Thoracic aorta (tissue), 2 donors: ENCODE measurements at places on chromosomes 1 and 21. TPM values are rescaled to one million over a fixed set of nuclear protein-coding genes. Genes with fewer than 3 reads are reported as not detected.

ROR1 gene
- 51.8 TPM for total RNA-seq

CLCA1 gene
- total RNA-seq: not detected

DNA sequence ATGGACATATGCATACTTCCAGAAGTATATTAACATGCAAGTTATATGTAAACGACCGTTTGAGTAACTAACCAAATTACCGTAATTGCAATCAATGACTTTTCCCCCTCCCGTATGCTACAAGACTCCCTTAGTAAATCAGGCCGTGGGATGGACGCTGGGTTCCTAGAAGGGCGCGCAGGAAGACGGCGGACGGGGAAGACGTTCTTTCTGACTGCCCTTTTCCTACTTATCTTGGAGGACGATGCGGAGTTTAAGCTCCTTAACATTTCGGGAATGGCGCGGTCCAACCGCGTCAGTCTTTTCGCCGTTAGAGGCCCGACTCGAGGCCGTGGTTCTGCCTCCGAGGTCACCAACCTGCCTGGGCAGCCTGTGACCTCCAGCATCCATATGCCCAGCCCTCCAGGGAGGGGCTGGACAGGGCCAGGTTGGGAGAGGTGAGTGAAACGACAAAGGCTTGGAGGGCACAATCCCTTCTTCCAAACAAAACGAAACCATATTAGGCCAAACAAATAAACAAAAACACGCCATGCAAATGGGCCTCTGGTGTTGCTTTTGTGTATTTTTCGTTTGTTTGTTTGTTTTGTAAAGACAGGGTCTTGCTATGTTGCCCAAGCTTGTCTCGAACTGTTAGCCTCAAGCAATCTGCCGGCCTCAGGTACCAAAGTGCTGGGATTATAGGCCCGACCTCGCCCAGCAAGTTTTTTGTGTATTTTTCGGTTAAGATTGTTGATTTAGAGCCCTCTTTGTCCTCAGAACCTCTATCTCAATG, 873 bp upstream of the PI4KB start:
- DNase-seq: no peak

- no peak for DNase-seq
These were observed 30.6 kb upstream of the LYPD8 start for GRCh38 chr1:248786156-248786555.

- no peak for DNase-seq
These were observed 38.3 kb downstream of the PHC2 start for GRCh38 chr1:33392639-33393038.

DNA sequence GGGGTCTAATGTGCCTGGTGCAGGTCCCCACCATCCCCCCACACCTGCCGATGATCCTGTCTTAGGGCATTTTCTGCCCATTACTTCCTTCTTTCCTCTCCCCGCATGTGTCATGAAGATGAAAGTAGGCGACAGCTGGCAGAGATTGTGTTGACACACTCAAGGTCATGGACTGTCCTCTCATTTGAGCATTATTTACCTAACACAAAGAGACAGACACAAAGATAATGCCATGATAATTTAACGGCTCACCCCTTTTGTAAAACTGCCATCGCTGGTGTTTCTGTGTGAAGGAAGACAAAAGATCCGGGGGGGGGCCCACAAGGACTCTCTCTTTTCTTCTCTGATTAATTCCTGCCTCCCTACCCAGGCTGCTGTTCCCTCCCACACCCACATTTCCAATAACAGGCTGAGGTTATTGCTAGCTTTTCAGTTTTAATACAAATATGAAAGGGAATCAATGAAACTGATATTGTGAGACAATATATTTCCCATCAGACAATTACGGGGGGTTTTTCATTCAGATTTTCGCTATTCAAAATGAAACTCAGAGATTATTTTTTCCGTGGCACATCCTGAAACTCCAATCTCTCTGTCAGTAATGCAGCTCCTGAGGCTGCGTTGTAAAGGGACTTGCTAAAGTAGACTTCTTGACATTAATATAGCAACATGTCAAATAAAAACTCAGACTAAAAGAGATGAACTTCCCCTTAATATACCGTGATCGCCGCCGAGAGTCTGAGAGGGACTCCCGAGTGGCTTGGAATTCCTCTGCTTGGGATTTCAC, 561.1 kb downstream of the NPHP4 start:
- no peak for DNase-seq

- no peak for DNase-seq
These were observed 21.6 kb downstream of the FOXD3 start for GRCh38 chr1:63343922-63344321.

DNA sequence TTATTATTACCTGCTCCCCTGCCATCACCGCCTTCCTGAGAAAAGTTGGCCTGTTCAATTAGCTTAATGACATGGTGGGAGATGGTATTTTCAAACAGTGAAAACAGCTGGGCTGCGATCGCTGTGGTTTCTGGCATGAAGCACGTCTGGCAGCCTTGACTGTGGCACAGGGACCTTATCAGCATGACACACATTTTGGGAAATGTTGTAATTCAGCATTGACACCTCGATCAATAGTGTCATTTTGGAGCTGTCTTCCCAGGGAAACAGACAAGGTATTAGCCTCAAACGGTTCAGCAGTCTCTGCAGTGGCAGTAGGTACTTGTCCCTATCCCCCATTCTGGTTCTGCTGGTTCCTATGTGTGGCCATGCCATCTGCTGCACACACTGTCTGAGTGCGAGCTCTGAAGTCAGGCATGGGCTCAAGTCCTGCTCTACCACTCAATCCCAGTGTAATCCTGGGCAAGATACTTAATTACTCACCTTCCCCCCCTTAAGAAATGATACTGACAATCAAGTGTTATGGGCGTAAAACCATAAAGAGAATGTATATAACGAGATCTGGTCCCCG, 154.5 kb upstream of the KCND3 start:
- no peak for DNase-seq
